Skeletal muscle tissue (tissue), 5 donors: ENCODE measurements at places on chromosomes 5 and 9. TPM values are rescaled to one million over a fixed set of nuclear protein-coding genes. Genes with fewer than 3 reads are reported as not detected.

TRPM3 gene
- 1.6 TPM for total RNA-seq

ARL10 gene
- total RNA-seq: 9.4 TPM

TRAF1 gene
- 2.1 TPM for total RNA-seq

ZNF618 gene
- total RNA-seq: 4.7 TPM

TICAM2 gene
- 2.6 TPM for total RNA-seq

SPATA31C1 gene
- total RNA-seq: not detected

RXFP3 gene
- not detected for total RNA-seq

TMEM252 gene
- total RNA-seq: not detected

IL31RA gene
- total RNA-seq: 1.0 TPM

GABRA6 gene
- total RNA-seq: not detected

RC3H2 gene
- 35.5 TPM for total RNA-seq

C6 gene
- not detected for total RNA-seq

ARRDC3 gene
- 132 TPM for total RNA-seq

SLC4A9 gene
- total RNA-seq: not detected

PIP5K1B gene
- 2.1 TPM for total RNA-seq

CCDC183 gene
- total RNA-seq: 1.0 TPM

ACTBL2 gene
- not detected for total RNA-seq

MYOZ3 gene
- total RNA-seq: 4.7 TPM

TLR4 gene
- total RNA-seq: 8.9 TPM

NPR3 gene
- total RNA-seq: 9.9 TPM

ARHGEF28 gene
- 8.4 TPM for total RNA-seq

SLC6A18 gene
- total RNA-seq: not detected

FAM151B gene
- total RNA-seq: 7.8 TPM

NR5A1 gene
- not detected for total RNA-seq

WNK2 gene
- 4.7 TPM for total RNA-seq

TXNDC8 gene
- not detected for total RNA-seq

TRIM36 gene
- 2.6 TPM for total RNA-seq

POLR3G gene
- total RNA-seq: 0.52 TPM

FYB1 gene
- 4.2 TPM for total RNA-seq
